ENCODE measurements at places on chromosomes 1 and 21.
A peak's percentile ranks its signal among the peaks of the same experiment; 100 is the strongest.

DNA sequence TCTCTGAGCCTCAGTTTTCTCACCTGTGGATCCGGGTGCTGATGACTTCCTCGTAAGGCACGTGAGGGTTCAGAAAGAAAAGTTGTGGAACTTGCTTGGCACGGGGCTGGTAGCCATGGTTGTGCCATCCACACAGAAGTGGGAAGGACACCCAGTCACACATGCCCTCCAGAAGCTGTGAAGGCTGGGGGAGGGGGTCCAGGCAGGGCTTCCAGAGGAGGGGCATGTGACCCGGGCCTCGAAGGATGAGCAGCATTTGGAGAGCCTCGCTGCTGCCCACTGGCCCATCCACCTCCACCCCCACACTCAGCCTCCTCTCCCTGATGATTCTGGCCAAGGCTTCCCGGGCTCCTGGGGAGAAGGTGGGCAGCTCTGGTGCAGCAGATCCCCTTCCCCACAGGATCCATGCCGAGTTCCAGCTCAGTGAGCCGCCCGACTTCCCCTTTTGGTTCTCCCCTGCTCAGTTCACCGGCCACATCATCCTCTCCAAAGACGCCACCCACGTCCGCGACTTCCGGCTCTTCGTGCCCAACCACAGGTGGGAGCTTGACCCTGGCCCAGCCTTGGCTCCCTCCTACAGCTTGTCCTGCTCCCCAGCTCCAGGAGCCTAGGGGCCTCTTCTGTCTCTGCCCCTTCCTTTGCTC is 9.4 kb downstream of the SELENON start:
- DNase-seq: no peak

GRCh38 chr1:166489356-166489669 is 322.5 kb upstream of the FAM78B start:
- no peak for DNase-seq

- no peak for DNase-seq
Observed at GRCh38 chr1:172638249-172638648, 20.7 kb upstream of the FASLG start.

- DNase-seq: no peak
Observed at GRCh38 chr1:245420926-245421325, 266.1 kb downstream of the KIF26B start.

GRCh38 chr1:168234846-168235547 is 9.2 kb downstream of the SFT2D2 start:
- DNase-seq: peak; percentile 48
